ENCODE measurements at places on chromosomes 7 and 10.

GRCh38 chr10:21885940-21886339 is 117.6 kb downstream of the DNAJC1 start:
- no peak for DNase-seq

- DNase-seq, result no peak
Observed at GRCh38 chr7:132865366-132866143, 216.3 kb downstream of the CHCHD3 start.

DNA sequence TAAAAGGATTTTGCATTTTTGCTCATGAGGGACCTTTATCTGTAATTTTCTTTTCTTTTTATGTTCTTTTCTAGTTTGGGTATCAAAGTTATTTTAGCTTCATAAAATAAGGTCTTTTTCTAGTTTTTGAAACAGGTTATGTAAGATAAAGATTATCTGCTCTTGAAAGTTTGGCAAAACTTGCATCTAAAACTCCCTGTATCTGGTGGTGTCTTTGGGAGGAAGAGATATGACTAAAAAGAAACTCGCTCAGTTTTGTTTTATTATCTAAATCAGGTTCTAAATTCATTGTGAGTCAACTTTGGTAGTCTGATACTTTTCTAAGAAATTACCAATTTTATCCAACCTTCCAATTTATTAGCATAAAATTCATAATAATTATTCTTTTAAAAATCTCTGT is 55.1 kb downstream of the VCL start:
- DNase-seq, result no peak

- no peak for DNase-seq
Observed at GRCh38 chr10:59285073-59285472, 77.3 kb downstream of the FAM13C start.

DNA sequence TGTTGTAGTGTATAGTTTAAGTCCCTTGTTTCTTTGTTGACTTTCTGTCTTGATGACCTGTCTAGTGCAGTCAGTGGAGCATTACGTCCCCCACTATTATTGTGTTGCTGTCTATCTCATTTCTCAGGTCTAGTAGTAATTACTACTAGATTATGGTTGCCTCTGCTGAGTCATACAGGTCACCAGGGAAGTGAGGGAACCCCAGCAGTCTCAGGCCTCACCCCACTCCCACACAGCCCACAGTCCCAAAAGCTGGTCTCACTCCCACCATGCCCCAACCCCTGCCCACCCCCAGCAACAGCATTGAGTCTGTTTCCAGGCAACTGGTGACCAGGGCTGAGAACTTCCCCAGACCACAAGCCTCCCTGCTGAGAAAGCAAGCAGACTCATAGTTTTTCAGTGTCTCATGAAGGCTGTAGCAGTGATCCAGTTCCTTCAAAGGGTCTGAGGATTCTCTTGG is 88.0 kb downstream of the PLXDC2 start:
- DNase-seq, result no peak

GRCh38 chr7:21944616-21945453 is 864 bp downstream of the CDCA7L start:
- peak; percentile 58 for DNase-seq

DNA sequence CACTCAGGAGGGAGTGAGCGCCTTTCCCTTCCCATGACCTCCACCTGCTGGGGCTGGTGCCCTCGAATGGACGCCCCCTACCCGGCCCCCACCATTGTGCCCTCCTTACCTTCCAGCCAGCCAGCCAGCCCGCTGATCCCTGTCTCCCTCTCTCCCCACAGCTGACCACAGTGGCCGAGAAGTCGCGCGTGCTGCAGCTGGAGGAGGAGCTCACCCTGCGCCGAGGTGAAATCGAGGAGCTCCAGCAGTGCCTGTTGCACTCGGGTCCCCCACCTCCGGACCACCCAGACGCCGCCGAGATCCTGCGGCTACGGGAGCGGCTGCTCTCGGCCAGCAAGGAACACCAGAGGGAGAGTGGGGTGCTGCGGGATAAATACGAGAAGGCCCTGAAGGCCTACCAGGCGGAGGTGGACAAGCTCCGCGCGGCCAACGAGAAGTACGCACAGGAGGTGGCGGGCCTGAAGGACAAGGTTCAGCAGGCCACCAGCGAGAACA is 77.9 kb upstream of the GTF2IRD1 start:
- DNase-seq, result no peak

DNA sequence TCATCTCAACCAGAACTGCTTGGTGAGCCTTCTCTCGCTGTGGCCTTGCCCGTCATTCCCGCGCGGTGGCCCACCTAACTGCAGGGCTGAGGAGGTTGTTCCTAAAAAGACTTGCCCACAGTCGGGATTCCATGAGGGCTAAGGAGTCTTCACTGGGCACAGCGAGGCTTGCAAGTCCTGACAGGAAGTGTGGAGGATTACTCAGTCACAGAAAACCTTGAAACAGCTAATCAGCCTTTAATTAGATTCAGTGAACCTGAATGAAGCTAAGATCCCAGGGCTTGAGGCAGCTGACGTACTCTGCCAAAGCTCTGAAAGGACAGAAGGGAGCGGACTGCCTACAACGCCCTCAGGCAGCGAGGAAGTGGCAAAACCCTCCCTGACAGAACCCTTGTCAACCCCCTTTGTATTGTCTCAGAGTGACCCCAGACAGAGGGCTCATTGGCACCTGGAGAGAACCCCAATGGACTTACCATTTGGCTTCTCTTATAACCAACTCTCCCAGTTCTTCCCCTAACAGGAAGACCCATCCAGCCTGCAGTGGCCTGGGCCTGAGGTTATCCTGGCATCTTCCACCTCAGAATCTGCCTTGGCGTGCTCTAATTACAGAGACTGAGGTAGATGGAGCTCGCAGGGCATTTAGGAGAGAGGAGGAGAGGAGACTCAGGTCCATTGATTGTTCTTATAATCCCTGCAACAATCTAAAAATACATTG is 2.5 kb upstream of the LAMB4 start:
- DNase-seq, result no peak

- no peak for DNase-seq
Observed at GRCh38 chr10:47026301-47027107, 115.3 kb downstream of the PTPN20 start.
